ENCODE measurements at places on chromosomes 13 and 19. TPM values are rescaled to one million over a fixed set of nuclear protein-coding genes. Genes with fewer than 3 reads are reported as not detected.

The PLEKHG2 gene
- total RNA-seq, result 5.1 TPM

The PNMA8A gene
- total RNA-seq, result not detected

The MED25 gene
- 11.4 TPM for total RNA-seq

The SLC6A16 gene
- total RNA-seq, result 0.25 TPM

The PDE4C gene
- 0.70 TPM for total RNA-seq

The NPHS1 gene
- total RNA-seq, result not detected
